ENCODE measurements at places on chromosomes 12 and 14.
A peak's percentile ranks its signal among the peaks of the same experiment; 100 is the strongest.

- DNase-seq, result no peak
These were observed 156.5 kb upstream of the AMIGO2 start for GRCh38 chr12:47236109-47236714.

GRCh38 chr12:106941481-106942156 is 14.1 kb upstream of the TMEM263 start:
- no peak for DNase-seq

- no peak for DNase-seq
These were observed 20.7 kb downstream of the PAX9 start for GRCh38 chr14:36682338-36682737.

DNA sequence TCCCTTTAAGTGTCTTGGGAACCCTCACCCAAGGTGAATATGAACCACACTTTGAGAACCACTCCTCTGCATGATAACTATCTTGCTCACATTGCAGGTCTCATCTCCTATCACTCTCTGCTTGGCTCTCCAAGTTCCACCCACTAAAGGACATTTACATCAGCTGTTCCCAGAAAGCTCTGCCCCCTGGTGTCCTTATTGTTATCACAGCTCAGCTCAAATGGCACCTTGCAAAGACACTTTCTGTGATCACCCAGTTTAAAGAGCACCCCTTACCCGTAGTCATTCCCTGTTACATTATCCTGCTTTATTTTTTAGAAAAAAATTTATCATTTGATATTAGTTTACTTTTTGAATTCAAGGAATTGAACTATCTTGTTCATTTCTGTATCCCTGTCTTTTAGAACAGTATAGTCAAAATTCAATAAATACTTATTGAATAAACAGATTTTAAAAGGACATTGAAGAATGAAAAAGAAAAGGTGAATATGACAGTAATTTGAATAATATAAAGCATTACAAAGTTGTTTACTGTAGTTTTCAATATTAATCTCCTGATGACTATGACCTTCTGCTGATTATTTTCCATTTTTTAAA is 20.5 kb upstream of the GUCY2C start:
- DNase-seq, result no peak

- DNase-seq, result no peak
These were observed 43.8 kb downstream of the DDHD1 start for GRCh38 chr14:53109105-53110041.

GRCh38 chr14:68684466-68685418 is 108.1 kb downstream of the ZFP36L1 start:
- peak; percentile 74 for DNase-seq

DNA sequence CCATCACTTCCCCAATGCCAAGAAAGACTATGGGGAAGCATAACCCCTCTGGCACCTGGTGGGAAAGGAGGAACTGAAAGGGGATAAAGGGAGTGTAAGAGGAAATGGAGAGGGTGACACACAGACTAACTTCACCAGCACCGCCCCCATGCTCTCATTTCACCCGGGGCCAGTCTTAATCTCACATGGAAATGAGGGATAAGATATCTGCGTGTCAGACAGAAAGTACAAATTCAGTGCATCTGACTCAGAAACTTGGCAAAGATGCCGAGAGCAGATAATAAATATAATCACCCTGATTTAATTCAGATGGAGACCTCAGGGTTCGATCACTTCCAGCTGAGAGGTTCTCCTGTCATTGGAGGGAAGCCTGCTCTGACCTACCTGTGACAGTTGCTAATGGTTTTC is 191.6 kb downstream of the DUSP6 start:
- no peak for DNase-seq

DNA sequence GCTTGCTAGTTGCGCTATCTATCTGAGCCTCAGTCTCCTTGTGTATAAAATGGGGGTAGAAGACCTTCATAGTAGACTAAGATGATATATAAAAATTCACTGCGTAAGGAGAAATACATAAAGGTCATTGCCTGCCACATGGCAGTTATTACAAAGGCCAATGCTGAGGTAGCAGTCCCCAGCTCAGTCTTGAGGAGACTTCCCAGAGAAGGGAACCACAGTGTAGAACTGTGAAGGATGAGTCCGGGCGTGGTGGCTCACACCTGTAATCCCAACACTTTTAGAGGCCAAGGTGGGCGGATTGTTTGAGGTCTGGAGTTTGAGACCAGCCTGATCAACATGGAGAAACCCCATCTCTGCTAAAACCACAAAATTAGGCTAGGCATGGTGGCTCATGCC is 17.1 kb upstream of the SP7 start:
- no peak for DNase-seq

- DNase-seq, result no peak
These were observed 256.1 kb downstream of the NAV3 start for GRCh38 chr12:78086553-78087362.

GRCh38 chr14:64245491-64245890 is 48.7 kb downstream of the ESR2 start:
- DNase-seq, result no peak

DNA sequence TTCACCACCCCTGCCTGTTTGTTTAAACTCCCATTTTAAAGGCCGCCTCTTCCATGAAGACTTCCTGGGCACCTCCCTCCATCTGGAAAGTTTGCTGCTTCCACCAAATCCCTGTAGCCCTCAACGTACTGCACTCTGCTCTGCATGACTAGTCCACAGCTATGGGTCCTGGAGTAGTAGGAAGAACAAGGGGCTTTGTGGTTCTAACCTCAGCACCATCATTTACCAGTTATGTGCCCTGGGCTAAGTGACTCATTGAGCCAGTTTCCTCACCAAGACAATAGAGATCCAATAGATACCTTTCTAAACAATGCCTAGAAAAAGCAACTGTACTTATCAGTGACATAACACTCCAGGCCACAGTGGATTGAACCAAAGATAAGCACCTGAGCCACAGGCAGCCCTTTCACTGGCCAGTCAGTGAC is 8.5 kb upstream of the LTBP2 start:
- no peak for DNase-seq

GRCh38 chr12:3713483-3713882 is 39.4 kb downstream of the CRACR2A start:
- DNase-seq, result no peak

DNA sequence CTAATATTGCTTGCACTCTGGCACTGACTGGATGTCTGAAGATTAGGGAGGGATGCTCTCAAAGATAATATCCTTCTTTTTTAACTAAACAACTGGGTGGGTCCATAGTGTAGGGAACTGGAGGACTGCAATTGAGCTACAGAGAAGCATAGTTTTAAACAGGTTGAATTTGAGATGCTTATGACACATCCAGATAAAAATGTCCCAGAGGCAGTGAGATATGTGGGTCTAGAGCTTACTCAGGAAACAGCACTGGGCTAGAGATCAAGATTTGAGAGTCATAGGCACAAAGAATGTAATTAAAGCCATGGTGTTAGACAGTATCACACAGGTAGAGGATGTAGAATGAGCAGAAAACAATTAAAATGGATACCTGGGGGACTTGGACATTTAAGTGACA is 198.4 kb downstream of the NELL2 start:
- no peak for DNase-seq

GRCh38 chr12:107385509-107385908 is 292.2 kb upstream of the CRY1 start:
- DNase-seq, result no peak

DNA sequence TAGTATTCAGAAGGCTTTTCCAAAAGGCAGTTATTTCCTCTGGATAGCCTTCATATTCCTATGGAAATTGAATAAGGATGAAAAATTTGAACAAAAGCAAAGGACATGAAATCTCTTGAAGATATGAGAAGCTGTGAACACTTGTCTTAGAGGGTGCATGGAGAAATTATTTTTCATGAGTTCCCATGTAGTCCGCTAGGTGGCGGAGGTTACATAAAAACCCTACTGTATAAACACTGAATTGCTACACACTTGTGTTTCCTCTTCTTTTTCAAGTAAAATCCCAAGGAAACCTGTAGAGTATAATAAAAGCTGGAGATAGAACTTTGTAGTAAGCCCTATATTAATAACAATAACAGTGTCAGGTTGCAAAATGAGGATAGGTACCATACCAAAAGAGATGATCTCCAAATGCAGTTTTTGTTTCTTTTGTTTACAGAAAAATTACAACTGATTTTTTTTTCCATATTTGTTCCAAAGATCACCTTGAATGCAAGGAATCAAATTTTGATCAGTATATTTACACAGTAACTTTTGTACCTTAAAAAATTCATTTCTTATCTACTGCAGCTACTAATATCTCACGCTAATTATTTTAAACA is 37.8 kb upstream of the OR4E1 start:
- no peak for DNase-seq

All from cardiac septum (tissue), 1 donor.